ENCODE measurements at places on chromosomes 5 and 9. TPM values are rescaled to one million over a fixed set of nuclear protein-coding genes. Genes with fewer than 3 reads are reported as not detected.
A peak's percentile ranks its signal among the peaks of the same experiment; 100 is the strongest.

DNA sequence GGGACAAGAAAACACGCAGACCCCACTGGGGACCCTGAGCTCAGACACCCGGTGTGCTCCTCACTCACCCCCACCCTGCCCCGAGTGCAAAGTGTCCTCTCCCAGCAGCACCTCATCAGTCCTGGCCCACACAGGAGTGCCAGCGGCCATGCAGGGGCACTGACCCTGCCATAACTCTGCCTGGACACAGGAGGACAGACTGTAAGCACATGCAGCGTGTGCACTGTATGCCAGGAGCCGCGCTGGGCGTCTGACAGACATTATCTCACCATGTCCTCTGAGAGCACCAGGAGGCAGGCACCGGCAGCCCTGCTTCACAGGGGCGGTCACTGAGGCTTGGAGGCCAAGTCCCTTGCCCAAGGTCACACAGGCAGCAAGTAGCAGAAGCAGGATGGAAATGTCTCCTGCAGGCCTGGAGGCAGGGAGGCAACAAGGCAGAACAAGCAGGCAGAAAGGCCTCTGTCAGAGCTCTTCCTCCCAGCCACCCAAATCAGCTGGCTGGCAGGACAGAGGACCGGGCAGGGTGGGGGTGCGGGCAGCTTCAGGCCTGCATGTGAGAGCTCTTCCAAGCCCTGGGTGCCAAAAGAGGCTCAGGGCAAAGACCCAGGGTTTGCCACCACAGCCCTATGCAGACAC is 8.4 kb downstream of the EEIG1 start:
- no peak for ATAC-seq

GRCh38 chr5:37888476-37888875 is 48.6 kb upstream of the GDNF start:
- peak; percentile 83 for ATAC-seq

GRCh38 chr5:66238435-66238834 is 94.3 kb downstream of the SREK1 start:
- ATAC-seq, result no peak

GRCh38 chr9:91182429-91183225 is 179.1 kb downstream of the AUH start:
- ATAC-seq, result peak; percentile 71

DNA sequence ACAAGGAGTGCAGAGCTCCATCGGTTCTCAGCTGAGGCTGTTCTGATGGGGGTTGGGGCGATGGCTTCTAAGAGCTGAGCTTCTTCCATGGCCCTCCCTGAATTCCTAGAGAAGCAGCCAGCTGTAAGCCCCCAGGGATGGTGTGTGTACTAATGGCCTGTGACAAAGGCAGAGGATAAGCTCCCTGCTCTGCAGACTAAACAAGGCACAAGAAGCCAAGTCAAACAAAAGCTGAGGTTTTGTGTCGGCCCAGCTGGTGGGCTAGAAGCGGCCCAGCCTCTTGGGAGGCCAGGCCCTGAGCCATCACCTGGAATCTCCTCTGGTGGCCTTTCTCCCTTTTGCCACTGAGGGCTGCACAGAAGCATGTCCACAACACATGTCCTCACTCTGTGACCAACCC is 75.0 kb upstream of the XPA start:
- no peak for ATAC-seq

- ATAC-seq, result no peak
Observed at GRCh38 chr5:169471021-169471420, 112.6 kb upstream of the SPDL1 start.

The PCDHB2 gene
- total RNA-seq, result 2.2 TPM

GRCh38 chr5:151285683-151286082 is 17.9 kb downstream of the SLC36A3 start:
- no peak for ATAC-seq

GRCh38 chr5:172303572-172304335 is 20.2 kb upstream of the UBTD2 start:
- ATAC-seq, result peak; percentile 72

- peak; percentile 99 for ATAC-seq
Observed at GRCh38 chr5:36373527-36374086, 71.9 kb upstream of the RANBP3L start.

DNA sequence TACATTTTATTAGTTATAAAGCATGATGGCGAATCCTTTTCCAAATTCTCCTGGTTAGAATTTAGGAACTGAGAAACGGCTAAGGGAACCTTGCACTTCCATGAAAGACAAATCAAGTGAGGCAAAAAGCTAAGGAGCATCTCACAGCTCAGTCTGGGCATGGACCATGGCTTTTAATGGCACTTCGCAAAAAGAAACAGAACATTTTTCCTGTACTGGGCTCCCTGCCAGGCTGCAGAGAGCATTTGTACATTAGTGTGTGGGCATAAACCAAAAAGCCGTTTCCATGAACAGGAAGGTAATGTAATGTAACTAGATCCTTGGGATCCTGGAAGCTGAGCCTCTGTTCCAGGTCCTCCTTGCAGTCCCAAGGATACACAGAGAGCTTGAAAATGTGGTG is 354.2 kb downstream of the MRPS30 start:
- ATAC-seq, result no peak

The MAN1B1 gene
- 46.2 TPM for total RNA-seq

- no peak for ATAC-seq
Observed at GRCh38 chr5:98398465-98398864, 375.0 kb upstream of the RGMB start.

The ANKRD34B gene
- not detected for total RNA-seq
